NCI-H345 (cell line): ENCODE measurements at places on chromosomes 5 and 9.

GRCh38 chr9:95468791-95469190, 48.0 kb downstream of the PTCH1 start:
- no peak for DNase-seq

DNA sequence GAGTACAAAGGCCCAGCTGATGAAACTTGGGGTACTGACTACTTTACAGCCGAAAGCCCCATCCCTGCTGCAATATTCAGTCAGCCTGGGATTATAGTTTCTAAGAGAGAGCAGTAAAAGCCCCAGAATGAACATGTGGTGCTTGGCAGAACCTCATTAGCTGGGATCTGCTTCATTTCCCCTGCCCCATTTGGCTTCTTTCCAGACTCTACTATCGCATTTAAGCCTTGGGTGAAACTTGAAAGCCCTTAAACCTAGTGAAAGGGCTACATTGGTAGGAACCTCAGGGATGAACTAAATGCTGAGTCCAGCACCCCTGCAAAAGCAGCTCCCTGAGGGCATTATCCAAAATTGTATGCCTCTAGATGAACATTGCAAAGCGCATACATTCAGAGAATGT, 631.1 kb downstream of the ACTL7B start:
- DNase-seq: no peak

GRCh38 chr5:39543335-39543734, 118.6 kb upstream of the DAB2 start:
- no peak for DNase-seq

DNA sequence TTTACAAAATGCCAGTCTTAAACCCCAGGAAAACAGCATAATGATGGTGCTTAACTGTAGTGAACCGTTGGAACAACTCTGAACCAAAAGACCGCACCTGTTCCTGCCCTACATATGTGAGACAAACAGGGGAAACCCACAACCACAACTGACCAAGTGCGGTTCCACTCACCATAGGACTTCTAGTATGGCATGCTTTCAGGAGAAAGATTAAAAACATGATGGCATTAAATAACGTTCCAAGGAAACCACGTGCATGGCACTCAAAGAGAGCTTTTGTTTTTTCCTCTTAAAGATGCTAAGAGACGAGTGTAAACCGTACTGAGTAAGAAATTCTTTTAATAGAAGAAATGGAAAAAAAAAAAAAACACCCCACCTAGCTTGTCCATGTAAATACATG, 119.8 kb downstream of the SSBP2 start:
- DNase-seq: no peak

DNA sequence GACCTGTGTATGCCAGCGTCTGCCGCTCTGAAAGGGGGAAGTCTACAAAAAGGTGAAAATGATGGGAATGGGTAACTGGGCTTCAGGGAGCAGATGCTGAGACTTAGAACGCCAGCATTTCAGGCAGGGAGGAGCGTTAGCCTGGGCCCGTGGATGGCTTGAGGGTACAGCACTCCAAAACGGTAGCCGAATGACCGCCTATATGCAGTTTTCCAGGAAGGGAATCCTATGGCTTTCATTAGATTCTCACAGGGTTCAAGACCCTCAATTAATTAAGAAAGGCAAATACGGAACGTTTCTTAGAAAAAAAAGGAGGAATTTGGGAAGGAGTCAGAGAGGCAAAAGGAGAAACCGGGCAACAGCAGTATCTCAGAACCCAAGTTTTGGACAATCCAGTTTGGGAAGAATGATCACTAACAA, 639 bp downstream of the AMACR start:
- DNase-seq: no peak

DNA sequence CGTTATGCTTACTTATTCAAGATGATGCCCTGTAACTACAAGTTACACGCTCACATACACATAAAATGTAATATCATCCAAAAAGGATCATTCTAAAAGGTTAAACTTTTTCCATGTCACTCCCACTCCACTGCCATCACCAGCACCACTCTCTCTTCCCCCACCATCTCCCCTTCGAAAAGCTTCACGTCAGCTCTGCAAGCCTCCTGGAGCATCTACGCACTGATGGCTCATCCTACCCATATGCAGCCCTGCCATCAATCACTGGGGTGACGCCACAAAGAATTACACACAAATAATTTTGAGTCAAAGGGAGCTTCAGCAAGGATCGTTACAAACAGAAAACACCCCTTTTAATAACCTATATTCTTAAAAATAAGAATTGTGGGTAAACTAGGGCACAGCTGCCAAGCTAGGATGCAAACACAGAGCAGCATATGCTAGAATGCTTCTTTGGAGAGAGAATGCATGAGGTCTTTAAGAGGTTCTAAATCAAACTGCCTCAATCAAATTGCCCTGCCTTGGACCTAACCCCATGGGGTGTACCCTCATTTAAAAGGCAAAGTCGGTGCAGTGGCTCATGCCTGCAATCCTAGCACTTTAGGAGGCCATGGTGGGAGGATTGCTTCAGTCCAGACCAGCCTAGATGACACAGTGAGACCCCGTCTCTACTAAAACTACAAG, 56.1 kb downstream of the SHB start:
- DNase-seq: no peak
